ENCODE measurements at places on chromosomes 3 and 15.

GRCh38 chr3:155581579-155581978, 163.3 kb downstream of the PLCH1 start:
- no peak for DNase-seq

DNA sequence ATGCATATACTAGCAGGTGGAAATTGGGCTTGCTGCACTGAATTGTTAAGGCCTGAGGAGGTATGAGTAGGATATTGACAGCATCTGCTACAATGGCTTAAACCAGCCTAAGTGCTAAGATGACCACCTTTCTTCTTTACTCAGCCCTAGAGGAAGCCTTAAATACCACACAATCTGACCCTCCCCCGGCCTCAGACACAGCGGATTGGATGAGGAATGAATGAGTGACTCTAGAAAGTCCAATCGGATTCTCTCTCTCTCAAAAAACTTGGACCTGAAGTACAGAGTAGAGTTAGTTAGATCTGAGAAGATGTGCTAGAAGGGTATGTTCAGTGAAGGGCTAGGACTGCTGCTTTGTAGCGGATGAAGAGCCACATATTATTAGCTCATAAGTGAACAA, 39.9 kb upstream of the C3orf49 start:
- no peak for DNase-seq

GRCh38 chr3:98501270-98501669, 3.8 kb downstream of the OR5K2 start:
- DNase-seq, result no peak

GRCh38 chr3:65953301-65953812, 85.4 kb downstream of the MAGI1 start:
- no peak for DNase-seq

DNA sequence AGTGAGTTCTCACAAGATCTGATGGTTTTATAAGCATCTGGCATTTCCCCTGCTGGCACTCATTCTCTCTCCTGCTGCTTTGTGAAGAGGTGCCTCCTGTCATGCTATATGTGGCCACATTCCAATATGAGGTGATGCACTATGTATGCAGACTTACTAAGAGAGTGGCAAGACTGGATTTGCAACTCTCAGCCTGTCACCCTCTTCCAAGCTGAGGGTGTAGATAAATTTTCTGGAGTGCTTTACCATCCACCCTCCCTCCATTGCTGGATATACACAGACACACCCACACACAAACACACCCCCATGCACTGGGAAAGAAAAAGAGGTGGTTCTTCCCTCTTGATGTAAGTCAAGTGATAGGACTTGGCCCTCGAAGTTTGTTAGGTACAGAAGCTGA, 30.2 kb upstream of the CHMP2B start:
- DNase-seq, result no peak

DNA sequence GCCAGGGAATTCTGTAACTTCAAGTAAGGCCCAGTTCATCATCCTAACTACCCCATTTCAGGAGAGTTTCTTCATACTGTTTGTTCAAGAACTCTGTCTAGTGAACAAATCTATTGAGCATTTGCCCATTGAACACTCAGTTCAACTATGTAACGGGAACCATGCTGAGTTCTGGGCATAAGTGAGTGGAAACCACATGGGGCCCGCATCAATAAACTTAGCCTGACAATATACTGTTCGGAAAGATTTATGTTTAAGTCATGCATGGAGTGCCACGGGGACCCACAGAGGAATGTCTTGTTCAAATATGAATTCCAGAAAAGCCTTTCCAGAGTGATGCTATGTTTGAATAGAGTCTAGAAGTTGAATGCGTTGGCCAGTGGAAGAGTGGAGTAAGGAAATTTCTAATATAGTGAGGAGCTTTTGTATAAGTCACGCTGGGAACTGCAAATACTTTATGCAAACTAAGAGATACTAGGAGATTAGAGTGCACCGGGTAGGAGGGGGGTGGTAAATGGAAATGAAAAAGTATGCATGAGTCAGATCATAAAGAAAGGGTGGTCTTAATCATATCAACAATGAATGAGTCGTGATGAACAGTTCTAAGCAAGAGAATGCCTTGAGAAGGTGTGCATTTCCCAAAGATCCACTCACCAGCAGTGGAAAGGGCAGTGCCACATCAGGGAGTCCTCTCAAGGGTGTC, 279.8 kb downstream of the VPS13C start:
- no peak for DNase-seq

GRCh38 chr15:65083262-65083701, 6.7 kb downstream of the KBTBD13 start:
- DNase-seq, result peak; percentile 29

DNA sequence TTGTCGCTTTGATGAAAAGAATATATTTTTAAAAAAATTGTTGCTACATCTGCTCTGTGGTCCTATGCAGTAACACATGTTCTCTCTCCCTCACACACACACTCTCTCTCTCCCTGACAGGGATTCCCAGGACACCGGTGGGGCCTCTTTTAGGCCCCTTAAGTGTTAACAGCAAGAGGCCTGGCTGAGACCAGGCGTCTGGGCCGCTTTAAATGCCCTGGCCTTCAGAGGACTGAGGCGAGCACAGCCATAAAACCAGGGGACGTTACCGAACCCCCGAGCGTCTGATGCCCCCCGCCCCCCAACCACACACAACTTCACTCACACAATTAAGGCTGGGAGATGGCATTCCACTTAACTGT, 1.7 kb downstream of the BNC1 start:
- DNase-seq, result no peak

GRCh38 chr3:12479919-12480427, 4.3 kb upstream of the TSEN2 start:
- DNase-seq, result peak; percentile 43

DNA sequence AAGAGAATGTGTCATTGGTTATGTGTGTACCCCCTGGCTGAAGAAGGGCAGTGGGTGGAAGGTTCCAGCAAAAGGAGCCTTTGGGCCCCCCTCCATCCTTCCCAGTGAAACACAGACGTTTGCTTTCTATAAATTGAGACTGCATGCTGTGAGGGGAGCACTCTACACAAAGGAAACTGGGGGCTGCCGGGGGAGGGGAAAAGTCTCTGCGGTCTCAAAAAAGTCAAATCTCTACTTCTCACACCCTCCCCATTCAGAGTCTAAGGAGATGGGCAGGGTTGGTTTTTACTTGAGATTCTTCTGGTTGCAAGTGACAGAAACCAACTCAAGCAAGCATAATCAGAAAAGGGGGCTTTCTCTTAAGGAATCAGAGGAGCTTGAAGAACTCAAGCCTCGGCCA, 50.1 kb upstream of the TLE3 start:
- no peak for DNase-seq

- DNase-seq, result no peak
Observed at GRCh38 chr3:23294770-23295387, 91.8 kb downstream of the UBE2E2 start.

- no peak for DNase-seq
Observed at GRCh38 chr15:99507016-99507503, 58.7 kb upstream of the MEF2A start.

- DNase-seq, result peak; percentile 17
Observed at GRCh38 chr3:194148383-194148782, 12.4 kb downstream of the HES1 start.

- DNase-seq, result no peak
Observed at GRCh38 chr3:60490992-60491391, 760.3 kb downstream of the FHIT start.

GRCh38 chr3:194685065-194685717, 492 bp upstream of the FAM43A start:
- no peak for DNase-seq

DNA sequence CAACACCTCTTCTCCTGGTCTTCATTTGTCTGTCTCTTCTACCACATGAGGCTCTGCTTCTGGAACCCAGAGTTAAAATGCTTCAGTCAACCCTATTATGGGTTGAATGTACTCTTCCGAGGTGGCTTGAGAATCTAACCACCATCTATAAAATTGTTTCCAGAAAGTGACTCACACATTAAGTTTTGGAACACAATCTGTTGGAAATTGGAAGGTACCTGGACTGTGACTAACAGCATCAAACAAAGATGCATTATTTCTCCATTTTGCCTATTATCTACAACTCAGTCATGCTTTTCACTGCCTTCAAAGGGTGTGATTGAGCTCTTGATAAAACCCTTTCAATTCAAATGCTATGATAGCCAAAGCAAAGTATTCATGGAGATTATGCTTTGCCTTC, 499.0 kb upstream of the SEMA6D start:
- no peak for DNase-seq

DNA sequence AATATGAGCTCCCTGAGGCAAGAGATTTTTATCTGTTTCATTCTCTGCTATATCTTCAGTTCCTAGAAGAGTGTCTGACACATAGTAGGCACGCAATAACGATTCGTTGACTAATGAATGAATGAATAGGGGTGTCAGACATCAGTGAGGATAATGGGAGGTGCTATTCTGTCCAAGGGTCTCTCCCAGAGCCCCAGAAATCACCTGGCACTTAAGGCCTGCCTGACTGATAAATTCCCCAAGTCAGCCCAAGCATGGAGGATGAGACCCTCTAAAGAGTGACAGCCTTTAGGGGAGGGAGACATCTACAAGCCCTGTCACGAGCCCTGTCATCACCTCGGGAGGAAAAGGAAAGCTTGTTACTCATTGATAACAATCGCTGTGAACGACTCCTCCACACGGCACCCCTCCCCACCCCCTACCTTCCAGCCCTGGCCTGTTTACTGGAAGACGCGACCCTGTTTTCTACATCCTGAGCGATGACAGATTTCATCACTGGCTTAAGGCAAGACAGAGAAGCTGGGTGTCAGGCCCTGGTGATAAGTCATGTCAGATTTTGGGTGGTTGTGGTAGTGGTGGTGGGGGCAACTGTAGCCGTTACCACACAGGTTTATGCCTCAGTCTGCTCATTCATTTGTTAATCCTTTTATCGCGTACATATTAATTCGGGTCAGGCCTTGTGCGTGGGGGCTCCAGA, 23.1 kb downstream of the BHLHE40 start:
- DNase-seq, result no peak

DNA sequence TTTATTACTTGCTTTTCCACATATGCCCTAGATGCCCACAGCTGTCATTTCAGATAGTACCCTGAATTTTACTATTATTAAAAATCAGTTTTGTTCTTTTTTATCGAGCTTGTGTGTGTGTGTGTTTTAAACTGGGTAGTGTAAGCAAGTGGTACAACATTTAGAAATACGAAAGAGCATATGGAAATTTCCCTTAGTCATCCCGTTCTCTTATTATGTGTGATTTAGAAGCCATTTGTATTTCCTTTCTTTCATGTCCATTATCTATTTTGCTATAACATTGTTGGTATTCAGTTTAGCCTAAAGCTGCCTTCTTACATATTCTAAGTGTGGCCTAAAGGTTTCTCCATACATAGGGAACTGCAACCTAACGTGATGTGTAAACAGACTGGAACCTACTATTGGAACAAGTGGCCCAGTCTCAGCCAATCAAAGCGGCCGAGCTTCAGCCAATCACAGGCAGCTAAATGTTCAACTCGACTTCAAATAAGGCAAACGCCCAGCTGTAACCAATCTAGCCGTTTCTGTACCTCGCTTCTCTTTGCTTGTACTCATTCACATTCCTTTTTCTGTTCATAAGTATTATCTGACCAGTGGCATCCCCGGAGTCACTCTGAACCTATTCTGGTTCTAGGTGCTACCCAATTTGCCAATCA, 14.7 kb upstream of the SYN2 start:
- DNase-seq, result no peak

DNA sequence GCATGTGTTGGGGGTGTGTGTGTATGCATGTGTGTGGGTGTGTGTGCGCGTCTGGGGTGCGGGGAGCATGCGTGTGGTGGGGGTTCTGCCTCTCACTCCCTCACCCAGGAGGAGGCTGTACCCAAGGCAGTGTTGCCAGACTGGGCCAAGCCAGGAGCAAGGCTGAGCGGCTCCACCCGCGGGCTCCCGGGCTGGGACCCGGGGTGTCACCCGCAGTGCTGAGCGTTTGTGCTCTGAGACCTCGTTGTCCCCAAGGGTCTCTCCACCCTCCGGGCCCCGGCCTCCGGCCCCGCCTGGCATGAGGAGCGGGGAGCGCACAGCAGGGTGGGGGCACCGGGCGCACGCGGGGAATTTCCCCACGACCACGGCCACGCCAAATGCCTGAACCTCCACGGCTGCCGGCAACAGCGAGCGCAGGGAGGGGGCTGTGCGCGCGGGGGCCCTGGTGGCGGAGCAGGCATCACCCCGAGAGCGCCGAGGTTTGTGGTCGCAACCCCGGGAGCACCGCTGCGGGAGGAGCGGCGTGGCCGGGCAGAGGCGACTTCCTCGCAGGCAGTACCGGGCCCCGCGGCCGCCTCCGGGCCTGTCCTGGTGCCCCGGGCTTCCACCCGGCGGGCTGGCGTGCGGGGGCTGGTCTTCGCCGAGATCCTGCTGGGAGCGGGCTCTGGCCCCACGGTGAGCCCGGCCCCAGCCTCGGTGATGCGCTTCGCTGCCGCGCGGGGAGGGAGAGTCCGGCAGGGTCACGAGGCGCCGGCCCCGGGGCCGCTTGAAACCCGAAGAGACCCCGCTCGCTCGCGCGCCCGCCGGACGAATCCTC, 7.4 kb upstream of the OCA2 start:
- no peak for DNase-seq

GRCh38 chr3:108474581-108474980, 35.8 kb downstream of the MYH15 start:
- no peak for DNase-seq

DNA sequence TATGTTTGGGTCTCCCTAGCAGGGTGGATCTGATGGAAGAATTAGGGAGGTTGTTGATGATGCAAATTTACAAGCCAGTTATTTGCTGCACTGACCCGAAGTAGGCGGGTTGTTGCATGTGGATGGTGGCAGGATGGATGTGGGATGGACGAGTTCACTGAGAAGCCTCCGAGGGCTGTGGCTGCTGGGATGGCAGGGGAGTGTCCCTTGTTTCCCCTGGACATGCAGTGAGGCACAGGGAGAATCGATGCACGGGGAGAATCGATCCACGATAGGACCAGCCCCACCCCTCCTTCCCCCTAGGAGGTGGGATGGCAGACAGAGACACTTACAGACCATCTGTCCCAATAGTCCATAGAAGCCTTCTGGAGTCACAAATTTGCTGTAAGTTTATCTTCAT, 31.0 kb upstream of the KLF13 start:
- DNase-seq, result no peak

GRCh38 chr3:172654470-172654869, 56.4 kb downstream of the NCEH1 start:
- DNase-seq, result no peak

DNA sequence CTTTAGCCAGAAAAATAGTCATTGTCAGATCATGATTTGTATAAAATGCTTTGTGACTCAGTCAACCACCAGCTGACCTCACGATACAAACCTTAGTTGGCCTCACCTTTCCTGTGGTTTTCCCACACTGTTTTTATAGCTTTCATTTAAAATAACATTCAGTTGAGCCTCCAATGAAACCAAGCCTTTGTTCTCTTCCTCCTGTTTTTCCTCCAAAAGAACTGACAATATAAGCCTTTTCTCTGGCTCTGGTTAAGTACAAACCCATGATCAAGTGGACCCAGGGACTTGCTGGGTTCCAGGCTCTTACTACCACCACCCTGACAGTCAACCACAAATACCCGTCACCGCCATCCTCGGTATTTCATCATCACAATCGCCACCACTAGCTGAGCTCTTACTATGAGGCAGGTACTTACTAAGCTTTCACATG, 81.7 kb downstream of the TAMM41 start:
- no peak for DNase-seq

- no peak for DNase-seq
Observed at GRCh38 chr15:90177012-90177411, 24.1 kb upstream of the SEMA4B start.

GRCh38 chr3:42176242-42177034, 85.3 kb downstream of the TRAK1 start:
- DNase-seq, result no peak

Data from foreskin melanocyte (primary cell).